Right renal cortex interstitium (tissue), 3 donors: ENCODE measurements at places on chromosomes 11 and 22.

DNA sequence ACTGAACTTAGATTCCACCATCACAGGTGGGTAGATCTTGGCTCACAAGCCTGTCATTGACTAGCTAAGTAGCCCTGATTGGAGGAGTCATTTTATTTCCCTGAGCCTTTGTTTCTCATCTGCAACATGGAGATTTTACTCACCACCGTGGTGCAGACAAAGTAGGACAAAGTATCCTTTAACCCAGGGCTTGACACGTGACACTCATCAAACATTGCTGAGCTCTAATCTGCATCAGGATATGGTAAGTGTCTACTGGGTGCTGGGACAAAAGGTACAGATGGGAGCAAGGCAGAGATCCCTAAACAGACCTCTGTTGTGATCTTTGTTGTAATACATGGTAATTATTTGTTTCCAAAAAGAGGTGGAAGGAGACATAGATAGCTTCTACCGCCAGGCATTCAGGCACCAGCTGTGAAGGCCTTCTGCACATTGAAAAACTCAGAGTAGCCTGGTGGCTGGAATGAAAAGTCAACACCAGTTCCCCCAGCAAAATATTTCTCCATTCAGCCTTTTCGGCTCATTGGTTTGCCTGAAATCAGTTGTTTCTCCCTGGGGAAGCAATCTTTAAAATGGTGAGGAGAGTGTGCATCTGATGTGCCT is 18.3 kb upstream of the MICAL2 start:
- no peak for DNase-seq

DNA sequence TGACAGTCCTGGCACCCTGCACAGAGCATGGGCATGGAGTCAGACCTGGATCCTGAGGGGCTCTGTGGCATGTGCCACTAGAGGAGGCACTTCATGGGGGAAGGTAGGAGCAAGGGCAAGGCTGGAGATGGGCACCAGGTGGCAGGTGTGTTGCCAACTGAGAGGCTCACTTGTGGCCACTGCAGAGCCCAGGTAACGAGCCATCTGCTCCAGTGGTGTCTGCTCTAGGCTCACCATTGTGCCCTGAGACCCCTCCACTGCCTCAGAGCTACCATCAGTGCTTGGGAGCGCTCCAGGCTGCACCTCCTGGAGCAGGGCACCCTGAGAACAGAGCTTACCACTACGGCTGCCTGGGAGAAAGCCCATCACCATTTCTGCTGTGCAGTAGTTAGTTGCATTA is 1.3 kb upstream of the ZDHHC8 start:
- DNase-seq, result no peak

DNA sequence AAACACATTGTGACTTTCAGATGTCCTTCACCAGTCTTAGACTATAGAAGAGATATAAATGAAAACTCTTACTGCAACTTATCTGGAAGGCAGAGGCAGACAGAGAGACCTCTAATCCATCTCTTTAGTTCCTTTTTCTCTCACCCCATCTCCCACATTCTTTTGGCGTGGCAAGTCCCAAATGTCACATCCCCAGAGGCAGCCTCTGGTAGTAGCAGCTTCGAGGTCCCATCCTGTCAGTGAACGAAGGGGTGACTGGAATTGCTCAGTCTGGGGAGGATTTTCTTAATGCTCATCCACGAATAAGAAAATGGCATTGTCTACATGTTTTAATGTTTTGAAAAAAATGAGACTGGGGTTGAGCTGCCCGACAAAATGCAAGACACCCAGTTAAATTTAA is 201.4 kb downstream of the GRIA4 start:
- DNase-seq, result no peak

DNA sequence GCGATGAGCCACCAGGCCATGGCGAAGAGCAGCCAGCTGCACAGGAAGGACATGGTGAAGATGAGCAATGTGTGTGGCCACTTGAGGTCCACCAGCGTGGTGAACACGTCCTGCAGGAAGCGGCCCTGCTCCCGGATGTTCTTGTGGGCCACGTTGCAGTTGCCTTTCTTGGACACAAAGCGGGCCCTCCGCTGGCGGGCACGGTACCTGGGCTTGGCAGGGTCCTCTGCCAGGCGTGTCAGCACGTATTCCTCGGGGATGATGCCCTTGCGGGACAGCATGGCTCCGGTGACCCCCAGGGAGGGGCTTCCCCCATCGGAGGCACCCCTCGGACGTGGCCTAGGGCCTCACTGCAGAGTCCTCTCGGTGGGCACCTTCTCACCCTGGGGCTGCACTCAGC is 648 bp downstream of the KCNJ11 start:
- DNase-seq, result no peak

GRCh38 chr11:113006896-113007445 is 45.8 kb downstream of the NCAM1 start:
- no peak for DNase-seq

DNA sequence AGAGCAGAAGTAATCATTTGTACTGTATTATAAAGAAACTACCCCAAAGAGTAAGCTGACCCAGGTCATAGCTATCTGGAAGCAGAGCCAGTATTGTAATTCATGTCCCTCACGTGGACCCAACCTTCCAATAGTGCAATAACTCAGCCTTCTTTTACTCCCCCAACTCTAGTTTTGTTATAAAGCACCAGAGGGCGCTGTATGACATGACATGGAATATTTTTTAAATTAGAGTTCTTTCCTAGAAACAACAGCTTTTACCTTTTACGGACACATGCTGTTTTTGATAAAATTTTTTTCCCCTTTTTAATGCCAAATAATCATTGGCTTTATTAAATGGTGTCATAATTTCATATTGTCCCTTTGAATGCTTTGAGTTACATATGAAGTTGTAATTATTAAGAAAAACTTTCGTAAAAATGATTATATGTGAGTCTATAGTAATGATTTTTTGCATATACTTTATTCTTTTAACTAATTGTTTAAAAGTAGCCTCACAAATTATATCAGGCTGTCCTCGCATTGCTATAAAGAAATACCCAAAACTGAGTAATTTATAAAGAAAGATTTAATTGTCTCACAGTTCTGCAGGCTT is 76.9 kb downstream of the DKK3 start:
- DNase-seq, result peak; percentile 15

DNA sequence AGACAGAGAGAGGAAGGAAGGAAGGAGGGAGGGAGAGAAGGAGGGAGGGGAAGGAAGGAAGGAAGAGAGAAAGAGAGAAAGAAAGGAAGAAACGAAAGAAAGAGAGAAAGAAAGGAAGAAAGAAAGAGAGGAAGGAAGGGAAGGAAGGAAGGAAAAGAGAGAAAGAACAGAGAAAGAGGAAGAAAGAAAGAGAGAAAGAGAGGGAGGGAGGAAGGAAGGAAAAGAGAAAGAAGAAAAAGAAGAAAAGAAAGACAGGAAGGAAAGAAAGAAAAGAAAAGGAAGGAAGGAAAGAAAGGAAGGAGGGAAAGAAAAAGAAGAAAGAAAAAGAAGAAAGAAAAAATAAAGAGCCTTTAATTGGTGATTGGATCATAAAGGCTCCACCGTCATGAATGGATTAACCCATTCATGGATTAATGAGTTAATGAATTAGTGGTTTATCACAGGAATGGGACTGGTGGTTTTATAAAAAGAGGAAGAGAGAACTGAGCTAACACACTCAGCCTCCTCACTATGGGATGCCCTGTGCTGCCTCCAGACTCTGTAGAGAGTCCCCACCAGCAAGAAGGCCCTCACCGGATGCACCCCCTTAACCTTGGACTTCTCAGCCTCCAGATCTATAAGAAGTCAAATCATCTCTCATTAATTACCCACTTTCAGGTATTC is 9.0 kb upstream of the PLAAT2 start:
- no peak for DNase-seq

DNA sequence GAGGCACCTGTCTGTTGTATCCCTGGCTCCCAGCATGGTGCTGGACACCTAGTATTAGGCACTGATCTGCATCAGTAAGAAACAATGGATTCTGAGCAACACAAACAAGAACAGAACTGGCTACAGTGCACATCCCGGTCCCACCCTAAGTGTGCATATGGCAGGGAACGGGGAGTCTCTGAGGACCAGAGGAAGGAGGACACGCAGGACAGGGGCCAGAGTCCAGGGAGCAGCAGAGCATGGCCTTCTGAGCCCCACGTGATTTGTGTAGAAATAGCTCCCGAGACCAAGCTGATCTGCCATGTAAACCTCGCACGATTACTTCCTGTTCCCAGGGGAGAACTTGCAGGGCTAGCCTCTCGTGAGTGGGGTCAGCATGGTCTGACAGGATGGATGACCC is 12.7 kb upstream of the SNX32 start:
- DNase-seq, result no peak

GRCh38 chr11:45876401-45876800 is 9.1 kb upstream of the MAPK8IP1 start:
- DNase-seq, result no peak

DNA sequence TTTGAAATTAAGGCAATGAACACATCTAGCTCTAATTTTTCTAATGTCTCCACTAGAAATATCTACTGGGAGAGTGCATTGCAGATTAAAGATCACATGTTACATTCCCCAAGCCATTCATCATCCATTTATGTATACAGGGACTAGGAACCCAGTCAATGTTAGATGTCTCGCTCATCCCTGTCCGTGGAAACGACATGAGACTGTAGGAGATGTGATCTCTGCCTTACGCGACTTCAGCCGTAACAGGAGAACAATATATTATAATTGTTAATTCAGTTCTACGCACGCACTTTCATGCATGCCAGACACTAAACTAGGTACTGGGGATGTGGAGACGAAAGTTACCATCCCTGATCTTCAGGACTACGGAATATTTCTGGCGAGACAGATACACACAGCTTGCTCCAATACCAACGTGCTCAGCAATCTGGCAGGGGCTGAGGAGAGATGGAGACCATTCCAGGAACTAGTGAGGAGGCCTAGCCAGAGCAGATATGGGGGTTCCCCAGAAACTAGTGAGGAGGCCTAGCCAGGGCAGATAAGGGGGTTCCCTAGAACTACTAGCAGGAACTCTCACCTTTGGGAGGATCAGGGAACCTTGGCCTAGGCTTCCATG is 706 bp downstream of the DCPS start:
- DNase-seq, result no peak

DNA sequence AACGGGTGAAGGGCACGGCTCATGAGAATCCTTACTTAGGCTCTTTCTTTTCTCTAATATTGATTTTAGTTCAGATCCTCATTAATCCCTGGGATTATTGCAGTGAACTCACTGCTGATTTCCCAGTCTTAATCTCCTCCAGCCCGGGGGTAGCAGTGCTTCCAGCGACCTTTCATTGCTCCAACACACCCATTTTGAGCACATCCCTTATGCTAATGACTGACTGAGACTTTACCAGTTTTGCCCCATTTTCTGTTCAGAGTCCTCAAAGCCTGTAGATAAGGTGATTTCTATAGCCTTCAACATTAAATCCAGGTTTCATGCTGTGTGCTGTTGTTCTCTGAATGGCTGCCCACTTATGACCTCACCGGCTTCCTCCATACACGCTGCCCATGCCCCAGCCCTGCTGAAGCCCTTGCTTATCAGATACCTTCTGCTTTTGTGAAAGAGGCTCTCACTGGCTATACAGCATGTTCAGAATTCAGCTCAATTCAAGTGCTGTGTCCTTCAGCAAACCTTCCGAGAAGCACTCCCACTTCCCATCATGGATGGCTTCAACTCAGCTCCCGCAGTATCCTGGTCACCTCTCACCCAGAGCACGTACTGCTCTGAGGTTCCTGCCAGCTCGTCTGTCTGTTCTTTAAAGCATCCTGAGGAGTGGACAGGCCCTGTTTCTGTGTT is 49.0 kb downstream of the PPFIA1 start:
- DNase-seq, result no peak

GRCh38 chr11:94671553-94672366 is 96.4 kb upstream of the AMOTL1 start:
- DNase-seq, result no peak

GRCh38 chr11:114316980-114317786 is 21.0 kb downstream of the NNMT start:
- DNase-seq, result no peak

DNA sequence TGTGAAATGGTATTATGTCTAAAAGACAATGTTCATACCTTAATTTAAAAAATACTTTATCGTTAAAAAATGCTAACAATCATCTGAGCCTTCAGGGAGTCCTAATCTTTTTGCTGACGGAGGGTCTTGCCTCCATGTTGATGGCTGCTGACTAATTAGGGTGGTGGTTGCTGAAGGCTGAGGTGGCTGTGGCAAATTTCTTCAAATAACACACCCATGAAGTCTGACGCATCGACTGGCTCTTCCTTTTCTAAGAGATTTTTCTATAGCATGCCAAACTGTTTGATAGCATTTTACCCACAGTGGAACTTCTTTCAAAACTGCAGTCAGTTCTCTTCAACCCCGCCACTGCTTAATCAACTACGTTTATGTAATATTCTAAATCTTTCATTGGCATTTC is 33.6 kb downstream of the TCF20 start:
- no peak for DNase-seq

DNA sequence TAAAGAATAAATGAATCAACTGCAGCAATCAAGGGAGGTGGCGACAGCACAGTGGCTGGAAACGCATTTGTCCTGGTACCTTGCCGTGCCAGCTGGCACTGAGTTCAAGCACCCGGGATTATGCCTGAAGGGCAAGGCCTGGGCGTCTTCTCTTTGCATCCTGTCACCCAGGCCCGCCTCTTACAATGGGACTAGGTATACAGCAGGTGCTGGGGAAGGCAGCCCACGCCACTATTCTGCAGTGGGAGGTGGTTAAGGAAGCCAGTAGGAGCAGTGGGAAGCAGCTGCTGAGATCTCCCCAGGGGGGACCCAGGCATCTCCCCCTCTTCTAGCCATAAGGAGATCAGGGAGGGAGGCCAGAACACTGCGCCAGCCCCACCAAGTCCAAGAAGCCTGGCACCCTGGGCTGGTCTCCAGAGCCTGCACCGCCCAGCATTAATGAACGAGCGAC is 15.3 kb upstream of the BAIAP2L2 start:
- DNase-seq, result no peak

- DNase-seq, result no peak
Measured at GRCh38 chr11:11946180-11946579, 62.2 kb downstream of the DKK3 start.

DNA sequence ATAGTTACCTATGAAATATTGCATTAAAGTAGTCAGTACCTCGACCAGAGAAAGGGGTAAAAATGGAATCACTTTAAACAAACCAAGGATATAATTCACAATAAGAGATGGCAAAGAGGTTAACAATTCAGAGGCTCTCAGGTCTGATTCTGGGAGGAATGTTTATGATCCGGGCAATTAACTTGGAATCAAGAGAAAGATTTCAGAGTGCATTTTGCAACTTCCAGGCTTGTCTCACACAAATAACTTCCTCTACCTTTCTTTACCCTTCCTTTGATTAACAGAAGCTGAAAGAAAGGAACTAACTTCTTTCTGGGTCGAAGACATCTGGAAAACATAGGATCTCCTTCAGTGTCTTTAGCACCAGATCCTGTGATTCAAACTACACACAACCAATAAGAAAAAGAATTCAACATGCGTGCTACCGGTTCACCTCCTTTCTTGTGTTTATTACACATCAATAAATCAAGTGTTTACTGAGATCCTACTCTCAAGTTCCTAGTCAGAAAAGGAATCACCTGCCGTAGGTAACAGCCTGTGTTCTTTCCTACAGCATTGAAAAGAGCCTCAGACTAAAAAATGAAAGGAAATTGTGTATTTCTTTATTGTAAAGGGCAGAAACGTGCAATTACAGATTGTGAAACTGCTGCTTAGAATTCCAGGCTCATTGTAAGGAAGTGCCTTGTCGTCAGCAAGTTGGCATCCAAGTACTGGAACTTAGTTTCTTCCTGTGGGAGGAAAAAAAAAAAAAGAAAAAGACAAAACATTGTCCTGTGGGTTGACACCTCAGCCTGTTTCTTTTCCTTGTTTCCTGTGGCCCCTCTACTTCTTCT is 29.5 kb downstream of the CARD18 start:
- no peak for DNase-seq
